ENCODE measurements at places on chromosomes 5 and 9.

DNA sequence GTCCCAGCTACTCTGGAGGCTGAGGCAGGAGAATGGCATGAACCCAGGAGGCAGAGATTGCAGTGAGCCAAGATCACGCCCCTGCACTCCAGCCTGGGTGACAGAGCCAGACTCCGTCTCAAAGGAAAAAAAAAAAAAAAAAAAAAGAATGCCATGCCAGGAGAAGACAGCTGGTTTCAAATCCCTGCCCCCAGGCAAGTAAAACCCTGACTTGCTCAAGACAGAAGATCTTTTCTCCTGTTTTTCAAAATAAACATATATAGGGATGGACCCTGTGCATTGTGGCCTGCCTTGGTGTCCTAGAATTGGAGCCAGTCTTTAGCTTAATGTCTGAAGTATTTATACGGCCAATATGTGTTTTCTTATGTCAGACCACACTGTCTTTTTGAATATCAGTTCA, 177.1 kb downstream of the NR3C1 start:
- DNase-seq = no peak

GRCh38 chr5:159449925-159450324, 119.6 kb upstream of the IL12B start:
- no peak for DNase-seq

DNA sequence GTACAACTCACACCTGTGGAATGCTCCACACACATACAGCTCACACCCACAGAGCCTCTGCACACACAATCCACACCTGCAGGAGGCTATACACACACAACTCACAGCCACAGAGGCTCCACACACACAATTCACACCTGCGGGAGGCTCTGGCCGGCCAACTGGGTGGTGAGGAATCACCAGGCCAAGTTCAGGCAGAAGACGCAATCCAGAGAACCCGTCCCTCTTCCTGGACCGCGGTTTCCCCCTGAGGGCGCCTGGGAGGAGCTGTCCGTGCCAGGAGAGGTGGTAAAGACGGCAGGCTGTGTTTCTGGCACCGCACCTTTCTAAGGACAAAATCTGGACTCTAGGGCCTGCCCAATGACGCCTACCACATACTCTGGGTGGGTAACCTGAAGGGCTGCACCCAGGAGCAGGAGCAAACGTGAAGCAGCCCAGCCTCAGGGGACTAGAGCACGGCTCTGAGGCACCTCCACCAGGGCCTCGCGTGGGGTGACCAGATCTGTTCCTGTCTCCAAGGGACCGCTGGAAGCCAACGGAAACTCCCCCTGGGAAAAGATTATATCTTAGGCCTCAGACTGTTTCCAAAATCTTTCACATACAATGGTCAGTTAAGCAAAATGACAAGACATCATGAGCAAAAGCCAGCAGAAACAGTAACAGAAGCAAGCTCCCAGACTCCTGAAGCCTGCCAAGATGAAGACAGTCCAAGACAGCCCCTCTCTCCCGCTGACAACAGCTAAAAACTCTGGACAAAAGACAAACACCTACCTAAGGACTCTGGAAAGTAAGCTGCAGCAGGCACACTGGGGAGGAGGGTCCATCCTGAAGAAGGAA, 16.9 kb downstream of the CAMSAP1 start:
- DNase-seq = no peak

- peak; percentile 10 for DNase-seq
Measured at GRCh38 chr5:370311-370958, 48.9 kb downstream of the AHRR start.

- DNase-seq = no peak
Measured at GRCh38 chr9:94478755-94479730, 75.8 kb upstream of the PCAT7 start.

DNA sequence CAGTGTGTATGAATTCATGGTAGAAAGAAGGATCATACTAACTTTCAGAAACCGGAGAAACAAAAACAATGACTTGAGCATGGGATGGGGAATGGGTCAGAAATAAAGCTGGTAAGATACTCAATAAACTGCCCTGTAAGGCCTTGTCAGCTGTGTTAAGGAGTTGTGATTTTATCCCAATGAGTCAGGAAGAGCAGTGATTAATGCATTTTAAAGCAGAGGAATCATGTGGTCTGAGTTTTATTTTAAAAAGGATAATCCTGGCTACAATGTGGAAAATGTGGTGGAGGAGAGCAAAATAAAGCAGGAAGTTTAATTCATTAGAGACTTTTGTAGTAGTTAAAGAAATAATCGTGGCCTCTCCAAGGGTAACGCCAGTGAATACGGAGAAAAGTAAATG, 28.7 kb downstream of the DHX29 start:
- no peak for DNase-seq

GRCh38 chr5:169778622-169779596, 141.8 kb downstream of the DOCK2 start:
- no peak for DNase-seq

GRCh38 chr5:110346893-110347358, 379.5 kb downstream of the TMEM232 start:
- DNase-seq = no peak

DNA sequence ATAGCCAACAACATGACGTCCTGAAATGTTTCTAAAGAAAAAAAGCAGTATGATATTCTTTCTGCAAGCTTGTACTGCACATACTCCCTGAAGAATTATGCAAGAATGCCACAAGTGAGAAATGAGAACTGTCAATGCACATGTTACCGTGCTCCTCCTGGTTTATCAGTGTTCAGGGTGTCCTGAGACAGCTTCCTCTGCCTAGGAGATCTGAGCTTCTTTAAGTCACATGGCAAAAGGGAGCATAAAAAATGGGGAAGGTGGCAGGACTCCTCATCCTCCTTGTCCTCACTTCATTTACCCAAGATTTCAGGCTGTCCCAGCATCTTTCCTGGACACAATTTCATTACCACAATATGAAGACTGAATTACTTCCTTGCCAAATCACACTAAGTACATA, 238.2 kb downstream of the GLIS3 start:
- no peak for DNase-seq

GRCh38 chr5:67377631-67378030, 181.0 kb upstream of the CD180 start:
- no peak for DNase-seq

DNA sequence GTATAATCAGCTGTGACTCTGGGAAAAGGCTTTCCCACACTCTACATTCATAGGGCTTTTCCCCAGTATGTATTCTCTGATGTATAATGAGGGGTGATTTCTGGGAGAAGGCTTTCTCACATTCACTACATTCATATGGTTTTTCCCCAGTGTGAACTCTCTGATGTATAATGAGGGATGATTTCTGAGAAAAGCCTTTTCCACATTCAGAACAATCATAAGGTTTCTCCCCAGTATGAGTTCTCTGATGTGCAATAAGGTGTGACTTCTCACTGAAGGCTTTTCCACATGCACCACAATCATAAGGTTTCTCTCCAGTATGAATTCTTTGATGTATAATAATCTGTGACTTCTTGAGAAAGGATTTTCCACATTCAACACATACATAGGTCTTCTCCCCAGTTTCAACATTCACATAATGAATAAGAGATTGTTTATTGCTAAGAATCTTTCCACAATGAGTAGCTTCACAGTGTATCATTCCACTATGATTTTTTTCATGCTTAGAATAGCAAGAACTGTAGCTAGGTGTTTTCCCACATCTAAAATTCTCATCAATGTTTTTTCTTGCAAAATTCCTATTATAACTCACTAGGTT, 26.7 kb upstream of the ZNF300 start:
- no peak for DNase-seq

DNA sequence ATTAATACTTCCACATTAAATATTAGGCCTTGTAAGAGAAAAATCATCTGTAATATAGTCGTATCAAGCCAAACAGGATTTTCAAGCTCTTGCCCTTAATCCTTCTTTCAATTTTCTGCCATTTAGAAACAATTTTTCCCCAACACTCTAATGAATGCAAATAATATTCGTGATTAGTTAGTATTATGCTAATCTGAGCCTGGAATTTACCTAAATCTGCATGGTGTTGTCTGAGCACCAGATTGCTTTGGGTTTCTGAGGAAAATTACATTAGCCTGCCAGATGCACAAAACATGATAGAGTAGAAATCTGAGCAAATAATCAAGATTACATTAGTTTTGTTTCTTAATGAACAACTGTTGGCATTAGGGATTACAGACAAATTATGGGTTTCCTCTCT, 176.6 kb downstream of the ZDHHC21 start:
- DNase-seq = no peak

- DNase-seq = no peak
Measured at GRCh38 chr5:31553863-31554262, 21.8 kb downstream of the C5orf22 start.

DNA sequence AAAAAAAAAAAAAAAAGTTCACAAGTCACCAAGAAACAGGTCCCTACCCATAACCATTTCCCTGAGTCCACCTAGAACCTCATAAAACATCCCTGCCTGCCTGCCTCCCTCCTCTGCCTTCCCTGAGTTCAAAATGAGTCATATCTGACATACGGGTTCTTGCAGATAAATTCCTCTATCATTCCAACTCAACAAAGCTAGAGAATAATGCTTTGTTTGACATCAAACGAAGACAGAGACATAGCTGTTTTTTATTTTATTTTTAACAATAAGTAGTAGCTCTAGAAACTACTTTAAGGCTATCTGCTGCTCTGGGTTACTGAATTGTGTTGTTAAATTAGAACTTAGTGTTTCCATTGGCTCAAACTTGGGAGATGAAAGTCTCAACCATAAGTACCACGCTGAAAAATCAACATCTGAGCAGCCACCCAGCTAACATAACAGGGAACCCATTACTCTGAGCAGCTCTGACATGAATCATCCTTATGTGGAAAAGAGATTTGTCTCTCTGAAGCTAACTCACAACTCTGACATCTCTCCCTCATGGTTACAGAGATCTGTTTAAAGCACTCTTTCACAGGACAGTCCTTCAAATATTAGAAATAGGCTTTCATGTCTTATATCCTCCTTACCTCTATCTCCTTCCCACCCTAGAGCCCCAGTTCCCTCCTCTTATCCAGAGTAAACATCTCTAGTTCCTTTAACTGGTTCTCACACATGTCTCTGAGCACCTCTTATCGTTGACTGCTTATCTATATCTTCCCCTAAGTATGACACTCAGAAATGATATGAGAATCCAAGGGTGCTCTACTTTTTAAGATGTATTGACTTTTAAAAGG, 12.1 kb downstream of the TMEM245 start:
- DNase-seq = no peak

- no peak for DNase-seq
Measured at GRCh38 chr9:136047775-136048559, 47.1 kb downstream of the NACC2 start.

GRCh38 chr9:37438359-37438758, 15.9 kb downstream of the GRHPR start:
- no peak for DNase-seq

DNA sequence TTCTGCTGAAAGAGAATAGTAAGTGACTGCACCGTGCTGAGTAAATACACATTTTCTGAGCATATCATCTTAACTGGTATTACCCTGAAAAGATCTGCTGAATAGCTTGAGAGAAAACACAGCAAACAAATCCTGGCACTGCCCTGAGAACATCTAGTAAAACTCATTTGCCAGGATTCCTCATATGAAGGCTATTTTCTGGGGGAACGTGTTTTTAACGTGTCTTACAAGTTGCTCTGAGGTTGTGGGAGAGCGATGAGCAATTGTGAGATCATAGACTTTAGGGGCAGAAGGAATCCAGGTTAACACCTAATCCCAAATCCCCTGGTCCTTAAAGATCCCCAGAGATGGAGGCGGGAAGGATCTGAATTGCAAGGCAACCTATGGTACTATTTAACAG, 331.9 kb upstream of the RFX3 start:
- DNase-seq = no peak

DNA sequence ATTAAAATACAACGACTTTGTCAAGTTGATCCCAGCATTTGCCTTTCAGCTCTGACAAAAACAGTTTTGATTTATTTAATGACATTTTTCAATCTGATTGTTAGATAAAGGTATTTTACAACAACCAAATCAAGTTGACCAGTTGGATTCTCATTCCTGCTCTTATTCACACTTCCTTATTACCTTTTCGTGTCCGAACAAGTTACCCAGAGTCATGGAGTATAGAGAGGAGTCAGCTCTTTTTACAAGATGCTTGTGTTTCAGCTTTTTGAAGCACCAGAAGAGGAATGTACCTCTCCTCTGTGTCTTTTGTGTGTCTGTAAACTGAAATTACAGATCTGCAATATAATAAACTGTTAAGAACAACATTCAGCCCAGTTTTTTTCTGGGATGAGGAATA, 151.3 kb upstream of the TMEM161B start:
- no peak for DNase-seq

GRCh38 chr5:151347369-151347768, at the start of gene SLC36A2:
TSS of gene SLC36A2 (minus strand) at chr5:151347559. CDS start at chr5:151347460, 99 bp downstream.
- peak; percentile 38 for DNase-seq

DNA sequence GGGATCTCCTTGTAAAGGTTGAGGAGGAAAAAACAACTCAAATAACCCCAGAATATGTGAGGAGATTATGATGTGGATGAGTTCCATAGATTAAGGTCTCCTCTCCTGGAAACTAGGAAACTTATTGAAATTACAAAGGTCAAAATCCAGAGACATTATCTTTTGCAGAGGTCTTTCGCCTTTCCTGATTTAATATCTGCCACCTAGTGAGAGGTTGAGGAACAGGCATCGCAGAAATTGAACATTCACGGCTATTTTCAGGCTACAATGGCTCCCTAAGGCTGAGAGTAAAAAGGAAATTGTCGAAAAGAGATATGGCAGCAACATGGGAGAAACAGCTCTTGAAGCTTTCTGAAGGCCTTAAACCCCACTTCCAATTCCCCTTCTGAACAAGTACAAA, 127.5 kb upstream of the PLCXD3 start:
- DNase-seq = no peak

DNA sequence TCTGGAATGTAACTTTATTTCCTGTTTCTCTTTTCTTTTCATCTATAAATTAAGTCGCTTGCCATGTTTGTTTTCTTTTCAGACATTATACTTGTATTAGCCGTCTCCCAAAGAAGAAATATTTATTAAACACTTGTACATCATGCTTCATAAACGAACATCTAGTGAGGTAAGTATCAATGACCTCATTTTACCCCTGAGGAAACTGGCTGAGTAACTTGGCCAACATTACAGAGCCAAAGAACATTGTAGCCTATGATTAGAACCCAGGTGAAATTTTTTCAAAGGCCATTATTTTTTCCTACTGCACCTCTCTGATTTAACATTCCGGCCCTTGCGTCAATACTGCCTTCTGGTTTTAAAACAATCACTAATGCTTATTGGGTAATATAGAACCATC, 4.2 kb downstream of the FREM1 start:
- DNase-seq = no peak

- no peak for DNase-seq
Measured at GRCh38 chr5:133287500-133287899, 235.7 kb downstream of the HSPA4 start.

GRCh38 chr9:133761641-133762248, 23.6 kb upstream of the SARDH start:
- no peak for DNase-seq

DNA sequence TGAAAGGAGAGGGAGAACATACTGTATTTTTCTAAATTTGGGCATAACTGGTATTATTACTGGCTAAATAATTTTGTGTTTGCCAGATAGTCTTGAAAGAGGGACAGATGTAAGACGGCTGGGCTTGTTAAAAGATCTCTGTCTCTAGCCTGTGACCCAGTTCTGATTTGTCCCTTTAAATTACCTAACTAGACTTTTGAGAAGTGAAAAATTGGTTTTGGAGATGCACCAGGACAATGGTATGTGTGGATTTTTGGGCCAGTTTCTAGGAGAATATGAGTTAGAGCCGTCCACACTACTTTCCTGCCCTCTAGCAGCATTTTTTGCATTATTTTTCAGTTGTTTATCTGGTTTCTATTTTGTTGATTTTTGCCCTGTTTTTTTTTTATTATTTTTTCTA, 33.5 kb downstream of the LNPEP start:
- DNase-seq = no peak

Data from femur (tissue), 1 donor.